ENCODE measurements at places on chromosomes 11 and 22.

DNA sequence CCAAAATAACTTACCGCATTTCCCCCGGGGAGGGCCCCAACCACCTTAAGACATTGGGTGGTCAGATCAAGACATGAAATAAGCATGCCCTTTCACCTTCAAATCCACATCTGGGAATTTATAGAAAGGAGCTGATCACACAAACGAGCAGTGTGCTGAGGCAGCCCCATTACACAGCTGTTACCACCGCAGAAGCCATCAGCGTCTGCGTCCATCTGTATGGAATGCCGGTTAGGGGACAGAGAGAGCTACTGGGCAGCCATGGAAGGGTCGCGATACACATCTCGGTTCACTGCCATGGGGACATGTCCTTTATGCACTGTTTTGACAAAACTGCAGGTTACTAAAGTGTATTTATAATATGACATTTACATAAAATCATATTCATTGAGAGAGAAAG, 105.1 kb upstream of the LMO1 start:
- no peak for DNase-seq

- DNase-seq: no peak
Observed at GRCh38 chr22:17562906-17563870, at the start of gene SLC25A18. Gene SLC25A18, plus strand, starts transcription at chr22:17563498. Its CDS starts 16,447 bp downstream, at chr22:17579945.

DNA sequence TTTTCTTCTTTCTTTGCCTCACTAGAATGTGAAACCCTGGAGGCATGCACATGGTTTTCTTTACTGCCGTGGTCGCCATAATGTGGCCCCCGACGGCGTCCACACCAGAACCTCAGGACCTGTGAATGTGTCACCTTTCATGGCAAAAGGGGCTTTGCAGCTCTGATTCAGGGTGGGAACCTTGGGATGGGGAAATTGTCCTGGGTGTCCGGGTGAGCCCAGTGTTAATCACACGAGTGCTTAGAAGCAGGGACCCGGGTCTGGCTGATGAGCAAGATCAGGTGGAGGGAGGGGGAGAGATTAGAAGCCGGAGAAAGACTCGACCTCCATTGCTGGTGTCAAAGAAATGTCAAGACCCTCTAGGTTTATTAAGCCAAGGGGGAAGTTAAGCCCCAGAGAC, 74.7 kb upstream of the SHISAL1 start:
- DNase-seq: no peak

GRCh38 chr11:35104655-35105054, 34.3 kb upstream of the CD44 start:
- DNase-seq: no peak

DNA sequence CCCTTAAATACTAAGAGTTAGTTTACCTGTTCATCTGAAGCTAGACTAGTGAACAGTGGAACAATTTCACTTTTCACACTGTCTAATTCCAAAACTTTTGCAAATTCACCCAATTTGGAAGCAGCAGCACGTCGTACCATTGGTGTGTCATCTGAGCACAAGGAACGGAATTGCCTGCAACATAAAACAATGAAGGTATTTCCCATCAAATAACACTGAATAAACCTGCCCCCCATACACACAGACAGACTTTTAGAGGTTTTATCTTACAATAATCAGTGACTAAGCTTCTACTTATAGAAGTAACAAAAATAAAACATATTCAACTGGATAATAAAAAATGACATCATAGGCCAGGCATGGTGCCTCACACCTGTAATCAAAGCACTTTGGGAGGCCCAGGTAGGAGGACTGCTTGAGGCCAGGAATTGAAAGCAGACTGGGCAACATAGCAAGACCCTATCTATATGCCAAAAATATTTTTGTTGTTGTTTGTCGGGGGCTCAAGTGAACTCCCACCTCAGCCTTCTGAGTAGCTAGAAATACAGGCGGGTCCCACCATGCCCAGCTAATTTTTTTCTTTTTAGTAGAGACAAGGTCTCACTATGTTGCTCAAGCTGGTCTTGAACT, 6.3 kb downstream of the PPP2R1B start:
- DNase-seq: no peak
